Kidney glomerular epithelial cell (primary cell): ENCODE measurements at places on chromosomes 12 and 14.
A peak's percentile ranks its signal among the peaks of the same experiment; 100 is the strongest.

DNA sequence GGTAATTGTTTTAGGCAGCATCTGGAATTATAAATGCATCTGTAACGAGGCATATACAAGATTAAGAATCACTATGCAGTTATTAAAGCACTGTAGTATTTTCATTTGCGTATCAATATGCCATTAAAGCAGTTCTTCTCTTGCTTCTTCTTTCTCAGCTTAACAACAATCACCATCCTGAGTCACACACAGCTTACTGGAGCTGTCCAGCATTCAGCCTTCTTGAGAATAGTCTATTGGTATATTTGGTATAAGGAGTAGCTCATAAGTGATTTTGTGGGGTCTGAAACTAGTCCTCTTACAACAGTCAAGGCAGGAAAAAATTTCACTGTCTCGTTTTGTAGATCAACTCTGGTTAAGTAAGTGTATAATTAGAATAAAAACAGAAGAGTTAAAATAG, 523.0 kb upstream of the FOXG1 start:
- DNase-seq = no peak

DNA sequence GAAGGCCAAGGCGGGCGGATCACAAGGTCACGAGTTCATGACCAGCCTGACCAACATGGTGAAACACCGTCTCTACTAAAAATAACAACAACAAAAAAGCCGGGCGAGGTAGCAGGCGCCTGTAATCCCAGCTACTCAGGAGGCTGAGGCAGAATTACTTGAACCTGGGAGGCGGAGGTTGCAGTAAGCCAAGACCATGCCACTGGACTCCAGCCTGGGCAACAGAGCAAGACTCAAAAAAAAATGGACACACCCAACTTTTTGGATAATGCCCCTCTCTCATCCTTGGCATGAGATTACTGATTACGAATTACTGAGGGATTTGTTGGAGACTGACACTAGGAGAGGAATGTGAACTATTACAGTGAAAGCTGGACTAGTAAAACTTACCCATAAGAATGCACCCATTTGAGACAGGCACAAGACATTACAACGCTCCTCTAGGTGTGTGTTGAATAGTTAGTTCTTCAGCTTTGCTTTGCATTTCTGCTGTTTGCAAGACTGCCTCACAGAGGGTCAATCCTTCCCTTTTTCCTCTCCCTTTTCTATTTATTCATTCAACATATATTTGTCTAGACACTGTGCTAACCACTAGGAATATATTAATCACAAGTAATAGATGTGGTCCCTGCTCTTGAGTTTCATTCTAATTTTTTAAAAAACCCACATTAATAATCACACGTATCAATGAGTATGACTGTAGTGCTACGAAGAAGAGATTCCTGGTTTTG, 46.0 kb upstream of the OR5AU1 start:
- DNase-seq = no peak

- no peak for DNase-seq
Measured at GRCh38 chr14:40393143-40393542, 960.9 kb upstream of the FBXO33 start.

- no peak for DNase-seq
Measured at GRCh38 chr12:75996861-75997447, 34.6 kb downstream of the PHLDA1 start.

- DNase-seq = no peak
Measured at GRCh38 chr12:30646821-30647220, 48.8 kb downstream of the IPO8 start.

DNA sequence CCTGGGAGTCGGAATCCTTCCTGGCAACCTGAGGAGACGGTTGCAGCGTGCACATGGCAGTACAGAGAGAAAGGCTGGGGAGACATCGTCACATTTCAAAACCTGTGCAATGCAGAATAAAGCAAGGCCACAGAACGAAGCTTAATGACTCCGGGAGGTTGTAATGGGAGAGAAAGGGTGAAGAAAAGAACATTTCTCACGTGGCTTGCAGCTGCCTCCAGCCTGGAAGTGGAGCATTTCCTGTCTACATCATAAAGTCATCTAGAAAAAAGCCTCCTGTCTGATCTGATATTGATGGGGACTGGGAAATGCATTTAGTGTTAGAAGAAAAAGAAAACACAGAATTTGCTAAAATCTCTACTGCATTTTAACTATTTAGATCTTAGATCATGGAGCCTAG, 209.3 kb downstream of the TMEM132C start:
- DNase-seq = no peak

DNA sequence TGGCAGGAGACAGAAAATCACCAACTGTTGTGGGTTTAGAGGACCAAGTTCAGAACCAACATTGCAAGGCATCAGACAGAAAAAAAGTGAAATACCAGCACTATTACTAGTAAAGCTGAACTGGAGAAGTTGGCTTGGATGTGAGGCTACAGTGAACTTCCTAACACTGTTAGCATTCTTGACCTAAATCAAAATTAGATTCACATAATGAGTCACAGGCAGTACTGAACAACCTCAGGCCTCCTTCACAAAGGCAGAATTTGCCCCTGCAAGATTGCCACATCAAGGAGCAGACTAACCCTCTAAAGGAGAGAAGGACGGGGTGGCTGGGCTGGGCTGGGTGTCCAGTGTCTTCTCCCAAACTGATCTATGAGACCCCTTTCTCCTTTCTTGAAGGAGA, 539.7 kb downstream of the SNAPC1 start:
- DNase-seq = no peak

- no peak for DNase-seq
Measured at GRCh38 chr14:101757064-101757838, 4.3 kb upstream of the PPP2R5C start.

DNA sequence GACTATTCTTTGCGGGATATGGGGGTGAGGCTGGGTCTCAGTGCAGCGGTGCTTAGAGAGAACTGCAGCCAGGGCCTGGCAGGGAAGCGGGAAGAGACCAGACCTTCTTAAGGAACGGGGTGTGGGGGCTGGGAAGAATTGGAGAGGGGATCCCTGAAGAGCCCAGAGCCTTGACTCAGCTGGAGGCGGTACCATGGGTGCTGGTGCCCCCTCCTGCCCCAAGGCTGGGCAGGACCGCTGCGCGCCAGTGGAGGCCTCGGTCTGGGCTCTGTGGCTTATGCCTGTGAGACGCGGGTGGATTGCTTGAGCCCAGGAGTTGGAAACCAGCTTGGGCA, 1.3 kb upstream of the RNU7-1 start:
- DNase-seq = no peak

- peak; percentile 45 for DNase-seq
Measured at GRCh38 chr12:3803865-3804472, 51.1 kb upstream of the CRACR2A start.

- peak; percentile 92 for DNase-seq
Measured at GRCh38 chr12:45273717-45274271, 57.9 kb downstream of the ANO6 start.

GRCh38 chr14:106062502-106063272, 536.3 kb downstream of the TMEM121 start:
- no peak for DNase-seq

GRCh38 chr12:115396567-115396966, 712.6 kb upstream of the TBX3 start:
- no peak for DNase-seq

DNA sequence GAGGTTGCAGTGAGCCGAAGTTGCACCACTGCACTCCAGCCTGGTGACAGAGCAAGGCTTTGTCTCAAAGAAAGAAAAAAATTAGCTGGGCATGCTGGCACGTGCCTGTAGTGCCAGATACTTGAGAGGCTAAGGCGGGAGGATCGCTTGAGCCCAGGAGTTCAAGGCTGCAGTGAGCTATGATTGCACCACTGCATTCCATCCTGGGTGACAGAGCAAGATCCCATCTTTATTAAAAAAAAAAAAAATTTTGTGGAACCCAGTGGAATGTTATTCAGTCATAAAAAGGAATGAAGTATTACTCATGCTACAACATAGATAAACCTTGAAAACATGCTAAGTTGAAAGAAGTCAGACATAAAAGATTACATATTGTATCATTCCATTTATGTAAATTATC, 8.3 kb upstream of the ERBB3 start:
- DNase-seq = no peak

DNA sequence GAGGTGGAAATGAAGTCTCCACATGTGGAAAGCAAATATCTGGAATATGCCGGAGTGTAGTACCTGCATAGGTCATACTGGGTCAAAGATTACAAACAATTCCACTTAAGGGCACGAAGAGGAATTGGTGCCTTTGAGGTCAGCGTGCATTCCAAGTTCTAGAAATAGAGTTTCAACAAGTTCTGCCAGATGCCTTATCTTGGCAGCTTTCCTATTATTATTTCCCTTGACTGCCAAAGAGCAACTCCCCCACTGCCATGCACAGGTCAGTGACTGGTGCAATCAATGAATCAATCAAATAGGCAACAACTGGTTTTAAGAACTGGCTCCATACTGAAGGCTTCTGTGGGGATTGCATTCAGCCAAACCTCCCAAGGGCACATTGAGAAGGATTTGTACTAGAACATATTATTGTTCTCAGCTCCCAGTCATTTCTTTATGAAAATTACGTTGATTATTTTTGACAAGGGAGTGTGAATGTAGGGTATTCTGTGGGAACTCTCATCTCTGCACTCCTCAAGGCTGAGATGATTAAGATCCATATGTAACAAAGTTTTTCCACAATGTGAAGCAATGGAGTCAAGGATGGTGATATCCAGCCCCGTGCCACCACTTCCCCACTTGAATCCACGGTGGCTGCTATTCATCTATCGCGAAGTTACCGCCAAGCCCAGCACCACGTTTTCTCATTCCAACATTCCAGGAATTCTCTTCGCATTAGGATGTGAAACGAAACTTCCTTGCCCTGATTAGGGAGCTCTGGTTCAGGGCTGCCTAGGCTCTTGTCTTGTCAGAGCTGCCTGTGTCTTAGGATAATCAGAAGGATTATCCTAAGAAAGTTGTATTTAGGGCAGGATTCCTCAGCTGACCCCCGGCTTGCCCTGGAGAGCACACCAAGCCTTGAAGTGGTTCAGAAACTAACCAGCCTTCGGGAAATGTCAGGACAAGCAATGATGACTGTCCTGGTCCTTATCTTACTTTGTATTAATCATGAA, 115.1 kb upstream of the PCED1B start:
- peak; percentile 78 for DNase-seq

DNA sequence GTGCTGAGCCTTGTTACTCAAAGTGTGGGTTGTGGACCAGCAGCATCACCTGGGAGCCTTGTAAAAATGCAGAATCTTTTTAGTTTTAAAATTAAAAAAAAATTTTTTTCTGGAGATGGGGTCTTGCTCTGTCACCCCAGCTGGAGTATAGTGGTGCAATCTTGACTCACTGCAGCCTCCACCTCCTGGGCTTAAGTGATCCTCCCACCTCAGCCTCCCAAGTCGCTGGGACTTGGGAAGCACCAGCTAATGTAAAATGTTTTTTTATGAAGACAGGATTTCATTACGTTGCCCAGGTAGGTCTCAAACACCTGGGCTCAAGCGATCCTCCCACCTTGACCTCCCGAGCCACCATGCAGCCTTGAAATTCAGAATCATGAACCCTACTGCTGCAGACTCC, 14.4 kb downstream of the MYBPC1 start:
- no peak for DNase-seq

DNA sequence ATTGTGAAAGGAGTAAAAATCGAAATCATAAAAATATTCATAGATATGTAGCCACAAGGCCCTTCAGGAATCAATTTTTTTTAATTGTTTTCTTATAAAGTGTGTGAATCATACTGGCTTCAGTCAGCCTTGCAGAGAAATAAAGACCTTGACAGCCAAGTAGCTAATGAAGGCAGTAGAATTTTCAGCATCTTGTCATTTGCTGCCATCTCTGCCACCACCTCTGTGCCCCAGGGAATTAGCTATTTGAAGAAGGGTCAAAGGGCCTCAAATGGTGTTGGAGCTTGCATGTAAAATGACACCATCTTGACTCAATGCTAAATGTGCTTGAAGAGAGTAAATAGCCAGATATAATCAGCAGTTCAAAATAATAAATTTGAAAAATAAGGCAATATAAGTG, 359.4 kb upstream of the DCN start:
- DNase-seq = no peak

GRCh38 chr14:75960231-75960630, 21.6 kb downstream of the TGFB3 start:
- no peak for DNase-seq

DNA sequence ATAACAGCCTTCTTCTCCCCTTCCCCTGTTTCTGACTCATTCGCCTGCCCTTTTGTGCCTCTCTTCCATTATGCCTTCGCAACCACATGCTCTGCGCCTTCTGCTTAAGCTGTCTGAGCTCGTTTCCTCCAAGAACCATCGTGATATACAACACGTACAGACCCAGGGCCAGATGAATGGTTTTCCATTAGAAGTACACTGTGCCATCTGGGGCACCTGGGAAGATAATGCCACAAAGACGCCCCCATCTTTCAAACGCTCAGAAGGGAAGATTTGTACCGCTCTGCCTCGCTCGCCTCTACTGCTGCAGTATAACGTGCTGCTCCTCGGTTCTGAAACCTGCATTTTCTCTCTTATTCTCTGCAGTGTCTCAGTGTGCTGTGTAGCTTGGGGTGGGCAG, 470.9 kb upstream of the STXBP6 start:
- DNase-seq = no peak

DNA sequence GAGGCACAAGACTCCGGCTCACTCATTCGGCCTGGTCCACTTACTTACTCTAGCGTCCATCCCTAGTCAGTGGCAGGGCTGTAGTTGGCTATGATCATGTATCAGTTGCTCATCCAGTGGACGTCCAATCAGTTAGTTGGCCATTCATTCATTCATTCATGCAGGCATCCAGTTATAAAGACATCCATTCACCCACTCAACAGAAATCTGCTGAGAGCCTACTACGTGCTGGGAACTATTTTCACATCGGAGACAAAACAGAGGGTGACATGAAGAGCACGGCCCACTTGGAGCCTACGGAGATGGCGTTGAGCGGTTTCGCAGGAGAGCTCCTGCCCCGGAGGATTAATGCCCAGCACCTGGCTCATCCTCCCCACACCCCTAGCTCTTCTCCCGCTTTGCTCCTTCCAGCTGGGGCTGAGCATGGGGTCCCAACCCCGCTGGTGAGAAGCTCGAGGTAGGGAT, 49.7 kb downstream of the SNAPC1 start:
- no peak for DNase-seq

DNA sequence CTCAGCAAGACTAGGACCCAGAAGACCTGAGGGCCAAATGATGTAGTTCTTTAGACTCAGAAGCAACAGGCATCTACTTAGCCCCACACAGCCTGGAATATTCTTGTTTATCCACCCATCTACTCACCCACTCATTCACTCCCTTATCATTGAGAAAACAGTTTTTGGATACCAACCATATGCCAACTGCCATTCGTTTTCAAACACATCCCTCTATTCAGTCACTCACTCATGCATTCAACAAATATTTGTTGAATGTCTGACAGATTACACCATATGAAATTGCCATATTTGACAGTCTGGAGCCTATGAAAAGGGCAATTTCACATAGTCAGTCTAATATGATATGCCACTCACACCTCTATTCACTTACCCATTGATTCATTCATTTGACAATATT, 103.2 kb downstream of the NT5DC3 start:
- no peak for DNase-seq

- DNase-seq = no peak
Measured at GRCh38 chr12:70459786-70460185, 93.7 kb downstream of the KCNMB4 start.

GRCh38 chr12:117363056-117363662, 1.7 kb upstream of the NOS1 start:
- DNase-seq = no peak

- no peak for DNase-seq
Measured at GRCh38 chr12:111870706-111871105, 28.7 kb downstream of the MAPKAPK5 start.
